Stimulated activated CD4-positive, alpha-beta T cell treated with anti-CD3 and anti-CD28 coated beads, Interleukin-1b, Interleukin-23, amount 100 ng/mL, for 24 hours (primary cell): ENCODE measurements at places on chromosomes 7 and 10.

DNA sequence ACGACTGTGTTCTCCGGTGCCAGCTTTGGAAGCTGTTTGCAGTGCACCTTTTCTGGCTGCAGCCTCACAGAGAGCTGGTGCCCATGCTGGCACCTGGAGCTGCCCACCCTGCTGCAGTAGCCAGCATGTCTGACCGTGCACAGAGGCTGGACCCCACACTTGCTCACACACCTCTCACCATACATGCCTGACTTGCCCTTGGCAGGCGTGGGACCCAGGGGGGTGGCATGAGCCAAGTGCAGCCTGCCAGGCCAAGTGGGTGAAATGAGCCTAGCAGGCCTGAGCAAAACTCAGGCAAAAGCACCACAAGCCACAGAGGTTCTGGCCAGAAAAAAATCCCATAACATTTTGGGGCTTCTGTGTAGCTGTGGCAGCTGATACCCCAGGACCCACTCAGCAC lies 258.8 kb downstream of the XPNPEP1 start:
- DNase-seq: no peak

DNA sequence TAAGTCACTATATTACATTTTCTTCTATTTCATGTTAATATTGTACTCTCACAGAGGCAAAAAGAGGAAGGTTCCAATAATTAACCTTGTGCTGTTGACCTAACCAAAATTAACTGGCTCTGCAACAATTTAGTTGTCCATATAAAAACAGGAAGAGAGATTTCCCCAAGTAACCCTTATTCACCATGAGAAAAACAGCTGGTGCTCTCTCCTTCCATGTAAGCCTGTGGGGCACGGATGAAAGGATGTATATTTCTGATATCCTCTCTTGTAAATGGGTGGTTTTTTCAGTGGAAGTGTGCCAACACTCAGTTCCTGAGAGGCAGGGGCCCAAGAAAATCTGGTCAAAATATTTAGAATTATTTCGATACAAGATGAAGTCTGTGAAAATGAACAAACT lies 358.1 kb downstream of the CRPPA start:
- no peak for DNase-seq

GRCh38 chr7:135704074-135704473 lies 23.9 kb downstream of the SLC13A4 start:
- DNase-seq: no peak

- no peak for DNase-seq
Observed at GRCh38 chr10:131180740-131181415, 130.6 kb downstream of the TCERG1L start.

DNA sequence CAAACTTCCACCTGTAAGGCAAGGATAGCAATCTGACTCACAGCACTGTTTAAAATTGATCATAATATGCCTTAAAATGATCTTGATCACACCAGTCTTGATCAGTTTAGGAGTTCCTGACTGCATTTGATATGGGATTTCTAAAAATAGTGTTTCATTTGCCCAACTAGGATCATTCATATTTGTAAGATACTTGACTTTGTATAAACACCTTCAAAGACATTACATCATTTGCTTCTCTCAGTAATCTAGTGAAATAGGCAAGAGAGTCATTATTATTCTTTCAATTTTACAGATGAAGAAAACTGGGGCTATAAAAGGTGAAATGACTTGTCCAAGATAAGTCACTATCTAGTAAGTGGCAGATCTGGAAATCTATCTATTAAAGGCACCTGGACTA lies 521.1 kb downstream of the GATA3 start:
- DNase-seq: no peak
